ENCODE measurements at places on chromosomes 13 and 19. TPM values are rescaled to one million over a fixed set of nuclear protein-coding genes. Genes with fewer than 3 reads are reported as not detected.

The PRSS57 gene
- not detected for total RNA-seq

GRCh38 chr13:25109341-25109740 is 13.4 kb downstream of the PABPC3 start:
- no peak for DNase-seq

The PTGIR gene
- 17.3 TPM for total RNA-seq

The ALG11 gene
- 34.9 TPM for total RNA-seq

The GAPDHS gene
- not detected for total RNA-seq

DNA sequence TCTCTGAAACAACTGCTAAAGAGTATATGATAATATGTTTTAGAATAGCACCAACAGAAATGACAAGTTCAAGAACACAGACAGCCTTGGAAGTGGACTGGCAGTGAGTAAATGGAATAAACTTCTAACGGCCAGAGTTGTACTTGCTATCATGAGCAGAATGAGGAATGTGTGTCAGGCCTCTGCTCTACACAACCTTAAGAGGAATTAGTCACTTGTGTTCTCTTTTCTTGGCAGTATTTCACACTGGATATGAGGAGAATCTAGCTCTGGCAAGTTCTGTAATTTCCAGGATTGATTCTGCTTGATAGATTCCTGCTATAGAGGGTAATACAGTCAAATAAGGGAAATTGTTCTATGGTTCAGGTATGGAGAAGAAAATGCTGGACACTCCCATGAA is 757.3 kb downstream of the EFNB2 start:
- no peak for DNase-seq

The PCDH9 gene
- total RNA-seq: 2.4 TPM

DNA sequence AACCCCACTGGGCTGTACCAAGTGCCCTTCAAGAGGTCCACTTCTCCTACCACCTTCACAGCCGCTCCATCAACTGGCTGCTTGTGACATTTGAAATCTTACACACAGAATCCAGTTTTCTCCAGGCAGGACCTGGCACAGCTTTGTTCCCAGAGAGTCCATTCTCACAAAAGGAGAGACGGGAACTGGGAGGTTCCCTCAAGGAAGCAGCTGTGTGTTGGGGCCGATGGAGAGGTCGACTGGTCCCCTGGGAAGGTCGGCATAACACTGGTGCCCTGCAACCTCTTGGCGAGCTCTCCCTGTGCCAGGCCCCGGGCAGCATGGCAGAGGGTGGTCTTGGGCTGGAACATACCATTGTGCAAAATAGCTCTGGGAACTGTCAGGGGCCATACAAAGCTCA is 21.5 kb downstream of the ELL start:
- DNase-seq: no peak

- peak; percentile 54 for DNase-seq
These were observed 17.8 kb upstream of the TMEM255B start for GRCh38 chr13:113741191-113741668.

The KIR2DL4 gene
- total RNA-seq: 0.37 TPM

DNA sequence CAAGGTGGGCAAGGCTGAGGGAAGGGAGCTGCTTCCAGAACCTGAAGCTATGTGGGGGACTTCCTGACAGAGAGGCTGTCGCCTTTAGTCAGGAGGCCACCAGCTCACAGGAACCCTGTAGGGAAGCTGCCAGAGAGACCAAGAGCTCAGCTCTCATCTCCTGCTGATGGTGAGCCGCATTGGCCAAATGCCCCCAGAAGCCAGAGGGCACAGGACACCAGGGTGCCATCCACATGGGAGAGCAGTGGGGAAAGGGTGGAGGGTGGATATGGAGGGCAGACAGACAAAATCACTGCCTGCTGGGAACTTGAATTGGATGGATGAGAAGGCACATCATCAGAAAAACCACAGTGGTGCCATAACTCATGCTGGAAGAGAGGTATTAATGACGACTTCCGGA is 36.0 kb downstream of the SERP2 start:
- no peak for DNase-seq

DNA sequence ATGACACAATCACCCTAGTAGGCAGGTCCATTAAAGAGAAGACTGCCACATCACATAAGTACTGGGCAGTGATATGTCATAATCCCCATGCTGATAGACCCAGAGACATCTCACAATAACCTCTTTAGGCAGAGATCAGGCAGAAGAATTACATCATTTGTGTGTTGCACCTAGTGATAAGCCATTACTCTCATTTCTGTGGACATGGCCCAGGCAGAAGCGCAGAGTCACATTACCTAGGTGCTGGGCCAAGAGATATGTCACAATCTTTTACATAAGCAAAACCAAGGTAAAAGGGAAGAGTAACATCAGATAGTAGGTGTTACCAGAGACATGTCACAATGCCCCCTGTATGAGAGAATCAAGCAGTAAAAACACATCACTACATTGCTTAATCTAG is 71.9 kb downstream of the ZNF726 start:
- DNase-seq: no peak

GRCh38 chr19:29873024-29873800 is 61.4 kb downstream of the CCNE1 start:
- peak; percentile 90 for DNase-seq

GRCh38 chr13:42885325-42885724 is 103.9 kb downstream of the FAM216B start:
- no peak for DNase-seq

The OR7D2 gene
- not detected for total RNA-seq

DNA sequence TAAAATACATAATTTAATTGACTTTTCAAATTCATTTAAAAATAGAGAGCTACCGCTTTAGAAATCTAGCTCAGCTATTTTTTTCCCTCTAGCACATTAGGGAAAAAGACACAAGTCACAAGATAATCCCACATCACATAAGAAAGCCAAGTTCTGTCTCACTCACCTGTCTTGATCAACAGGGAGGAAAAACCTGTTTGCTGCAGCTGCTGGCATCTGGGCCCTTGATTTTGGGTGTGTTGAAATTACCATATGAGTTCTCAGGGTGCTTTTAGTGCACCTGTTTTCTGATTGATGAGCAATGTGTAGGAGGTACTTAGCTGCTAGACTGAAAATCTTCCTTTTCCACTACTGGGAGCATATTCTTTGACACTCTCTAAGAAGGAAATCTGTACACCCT is 53.8 kb downstream of the ZDHHC20 start:
- no peak for DNase-seq

The ZNF560 gene
- not detected for total RNA-seq

DNA sequence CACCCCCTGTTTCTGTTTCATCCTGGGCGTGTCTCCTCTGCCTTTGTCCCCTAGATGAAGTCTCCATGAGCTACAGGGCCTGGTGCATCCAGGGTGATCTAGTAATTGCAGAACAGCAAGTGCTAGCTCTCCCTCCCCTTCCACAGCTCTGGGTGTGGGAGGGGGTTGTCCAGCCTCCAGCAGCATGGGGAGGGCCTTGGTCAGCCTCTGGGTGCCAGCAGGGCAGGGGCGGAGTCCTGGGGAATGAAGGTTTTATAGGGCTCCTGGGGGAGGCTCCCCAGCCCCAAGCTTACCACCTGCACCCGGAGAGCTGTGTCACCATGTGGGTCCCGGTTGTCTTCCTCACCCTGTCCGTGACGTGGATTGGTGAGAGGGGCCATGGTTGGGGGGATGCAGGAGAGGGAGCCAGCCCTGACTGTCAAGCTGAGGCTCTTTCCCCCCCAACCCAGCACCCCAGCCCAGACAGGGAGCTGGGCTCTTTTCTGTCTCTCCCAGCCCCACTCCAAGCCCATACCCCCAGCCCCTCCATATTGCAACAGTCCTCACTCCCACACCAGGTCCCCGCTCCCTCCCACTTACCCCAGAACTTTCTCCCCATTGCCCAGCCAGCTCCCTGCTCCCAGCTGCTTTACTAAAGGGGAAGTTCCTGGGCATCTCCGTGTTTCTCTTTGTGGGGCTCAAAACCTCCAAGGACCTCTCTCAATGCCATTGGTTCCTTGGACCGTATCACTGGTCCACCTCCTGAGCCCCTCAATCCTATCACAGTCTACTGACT is at the start of gene KLK3:
TSS of gene KLK3 (plus strand) at position 280 of the 775 bp plus-strand sequence. CDS start at position 321, 41 bp downstream.
- no peak for DNase-seq

- peak; percentile 72 for DNase-seq
These were observed 48.8 kb downstream of the CD320 start for GRCh38 chr19:8259142-8259921.

DNA sequence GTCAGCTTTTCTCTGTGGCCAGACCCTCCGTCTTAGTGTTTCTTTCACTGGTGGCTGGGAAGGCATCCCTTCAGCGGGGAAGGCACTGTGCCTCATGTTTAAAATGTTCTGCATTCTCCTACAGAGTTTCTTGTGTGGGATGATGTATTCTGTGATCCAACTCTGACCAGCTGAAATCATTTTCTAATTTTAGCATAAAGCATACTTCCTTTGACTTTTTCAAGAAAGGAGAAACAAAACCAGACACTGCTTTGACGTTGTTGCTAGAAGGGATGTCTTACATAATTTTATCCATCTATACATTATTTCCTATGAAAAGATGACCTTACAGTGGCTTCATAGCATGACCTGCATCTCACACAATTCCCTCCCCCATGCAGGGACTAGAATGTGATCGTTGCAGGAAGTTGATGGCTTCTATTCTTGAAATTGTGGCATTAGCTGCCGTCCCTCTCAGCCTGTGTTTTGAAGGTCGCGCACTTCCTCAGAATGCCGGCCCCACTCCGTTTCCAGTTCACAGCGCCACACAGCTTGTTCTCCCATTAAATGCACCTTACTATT is 38.6 kb upstream of the TEX29 start:
- DNase-seq: no peak

- no peak for DNase-seq
These were observed 23.0 kb downstream of the HS6ST3 start for GRCh38 chr13:96112936-96113335.

DNA sequence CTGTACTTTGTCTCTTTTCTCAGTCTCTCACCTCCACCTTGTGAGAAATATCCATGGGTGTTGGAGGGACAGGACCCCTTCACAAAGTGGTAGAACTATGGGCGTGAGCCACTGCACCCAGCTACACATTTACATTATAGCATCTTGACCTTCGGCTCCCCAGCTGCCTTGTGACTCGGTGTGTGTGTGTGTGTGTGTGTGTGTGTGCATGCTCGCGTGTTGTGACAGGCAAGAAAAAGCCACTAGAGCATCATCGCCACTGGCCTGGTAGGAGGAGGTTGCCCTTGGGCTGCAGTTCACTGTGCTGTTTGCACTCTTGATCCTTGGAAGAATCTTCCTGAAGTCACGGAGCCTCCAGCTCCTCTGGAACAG is 13.7 kb upstream of the ZNF888 start:
- DNase-seq: no peak

The LRP3 gene
- total RNA-seq: 36.1 TPM

- no peak for DNase-seq
These were observed 1.5 kb downstream of the NDFIP2 start for GRCh38 chr13:79482281-79482970.

- no peak for DNase-seq
These were observed at the start of gene HS6ST3 for GRCh38 chr13:96089749-96090239. Gene HS6ST3, plus strand, starts transcription at chr13:96090107.

The CYP4F8 gene
- total RNA-seq: not detected

GRCh38 chr19:17289489-17289888 is 7.8 kb downstream of the ANKLE1 start:
- DNase-seq: peak; percentile 91

The PSG2 gene
- total RNA-seq: not detected

GRCh38 chr13:23695196-23695595 is 125.0 kb downstream of the TNFRSF19 start:
- DNase-seq: no peak

DNA sequence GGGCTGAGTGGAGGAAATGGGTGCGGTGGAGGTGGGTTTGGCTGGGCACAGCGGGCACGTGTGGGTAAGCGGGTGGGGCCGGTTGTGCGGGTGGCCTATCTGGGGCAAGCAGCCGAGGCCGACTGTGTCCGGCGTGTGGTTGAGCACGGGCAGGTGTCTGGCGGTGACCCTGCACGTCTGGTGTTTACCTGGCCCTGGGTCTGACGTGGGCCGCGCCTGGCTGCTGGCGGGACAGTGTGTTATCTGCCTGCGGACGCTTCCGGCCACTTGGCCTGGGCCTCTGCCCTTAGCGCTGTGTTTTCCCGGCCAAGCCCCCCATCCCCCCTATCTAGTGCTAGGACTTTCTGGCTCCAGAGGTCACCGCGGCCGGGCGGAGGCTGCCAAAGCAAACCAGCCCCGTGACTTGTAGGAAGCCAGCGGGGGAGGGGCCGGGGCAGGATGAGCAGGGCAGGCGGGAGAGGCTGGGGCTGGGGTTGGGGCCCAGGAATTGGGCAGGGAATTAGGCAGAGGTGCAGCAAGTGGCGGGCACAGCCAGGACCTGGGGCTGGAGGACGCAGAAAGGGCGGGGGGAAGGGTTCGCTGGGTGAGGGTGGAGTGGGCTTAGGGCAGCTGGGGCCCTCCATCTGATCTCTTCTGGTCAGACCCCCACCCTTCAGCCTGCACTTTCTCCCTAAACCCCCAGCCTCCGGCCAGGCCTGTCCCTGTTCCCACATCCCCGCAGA is 534 bp upstream of the HPN start:
- peak; percentile 97 for DNase-seq

DNA sequence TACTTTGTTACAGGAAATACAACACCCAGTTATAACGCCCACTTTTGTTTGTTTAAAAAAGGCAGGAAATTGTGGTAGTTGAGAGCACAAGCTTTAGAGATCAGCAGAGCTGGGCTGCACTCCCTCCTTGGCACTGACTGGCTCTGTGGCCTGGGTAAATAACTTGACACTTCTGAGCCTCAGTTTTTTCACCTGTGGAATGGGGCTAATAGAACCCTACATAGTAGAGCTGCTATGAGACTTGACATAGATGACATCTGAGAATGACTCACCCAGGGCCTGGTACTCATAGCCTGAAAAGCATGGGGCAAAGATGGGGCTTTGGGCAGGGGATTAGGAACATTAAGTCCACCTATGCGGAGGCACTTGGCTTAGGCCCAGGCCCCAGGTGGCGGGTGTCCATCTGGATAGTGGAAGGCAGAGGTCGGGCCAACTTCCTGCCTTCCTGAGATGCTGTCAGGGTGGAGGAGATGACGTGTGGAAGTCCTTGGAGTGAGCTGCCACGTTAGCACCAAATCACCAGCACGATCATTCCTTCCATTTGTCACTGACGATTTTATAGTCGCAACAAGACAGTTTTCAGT is 159.1 kb downstream of the KATNAL1 start:
- DNase-seq: no peak

GRCh38 chr13:99218969-99219368 is 18.3 kb downstream of the UBAC2 start:
- DNase-seq: no peak

DNA sequence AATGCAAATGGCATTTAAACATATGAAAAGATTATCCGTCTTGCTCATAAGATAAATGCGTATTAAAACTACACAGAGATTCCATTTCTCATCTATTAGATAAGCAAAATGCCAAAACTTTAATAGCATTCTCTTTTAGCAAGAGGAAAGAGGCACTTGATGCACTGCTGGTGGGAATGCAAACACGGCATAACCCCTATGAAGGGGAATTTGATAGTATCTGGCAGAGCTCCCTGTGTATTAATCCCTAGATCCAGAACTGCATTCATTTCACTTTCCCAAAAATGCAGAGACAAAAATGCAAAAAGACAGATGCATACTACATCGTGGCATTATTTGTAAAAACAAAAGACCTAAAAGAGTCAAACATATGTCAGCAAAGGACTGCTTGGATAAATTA is 193.6 kb upstream of the STARD13 start:
- no peak for DNase-seq

- DNase-seq: peak; percentile 85
These were observed 2.0 kb downstream of the PTH2 start for GRCh38 chr19:49421039-49421877.

- no peak for DNase-seq
These were observed 76.0 kb upstream of the LSM14A start for GRCh38 chr19:34096020-34096915.

GRCh38 chr13:65856431-65856830 is 1373.7 kb downstream of the PCDH9 start:
- DNase-seq: no peak
